NCI-H1417 treated with DMSO at 0.1 percent for 48 hours (cell line): ENCODE measurements at places on chromosomes 3 and 15.
A peak's percentile ranks its signal among the peaks of the same experiment; 100 is the strongest.

GRCh38 chr15:59696332-59696731 is 7.2 kb upstream of the BNIP2 start:
- DNase-seq = no peak

GRCh38 chr15:50066202-50066601 is 52.8 kb downstream of the ATP8B4 start:
- DNase-seq = no peak

- no peak for DNase-seq
These were observed 22.5 kb downstream of the SLC6A20 start for GRCh38 chr3:45773714-45774449.

DNA sequence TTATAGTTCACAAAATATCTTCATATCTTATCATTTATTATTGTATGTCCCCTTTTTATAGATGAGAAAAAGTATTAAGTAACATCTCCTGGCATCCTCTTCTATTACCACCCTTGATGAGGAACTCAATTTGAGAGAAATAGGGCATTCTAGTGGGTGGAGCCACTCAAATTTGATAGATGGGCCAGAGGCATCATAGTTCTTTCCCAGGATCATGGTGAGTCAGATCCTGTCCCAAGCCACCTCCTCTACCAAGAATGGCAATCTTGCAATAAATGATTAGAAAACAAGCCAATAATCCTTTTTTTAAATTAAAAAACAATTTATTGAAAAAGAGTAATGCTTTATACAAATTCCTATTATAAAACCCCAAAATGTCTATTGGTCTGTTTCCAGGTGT is 16.8 kb downstream of the CLDN1 start:
- no peak for DNase-seq

- no peak for DNase-seq
These were observed 13.4 kb upstream of the MBNL1 start for GRCh38 chr3:152255290-152255689.

DNA sequence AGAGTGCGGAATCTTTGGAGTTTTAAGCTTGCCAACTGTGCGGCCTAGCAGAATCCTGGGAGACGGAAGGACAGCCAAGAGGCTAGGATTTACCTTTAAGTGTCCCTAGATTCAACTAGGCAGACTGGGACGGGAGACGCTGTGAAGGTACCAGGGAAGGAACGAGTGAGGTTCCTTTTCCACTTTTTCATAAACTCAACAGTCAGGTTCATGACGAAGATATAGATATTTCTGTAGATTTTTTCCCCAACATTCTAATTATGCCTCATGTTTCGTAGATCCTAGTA is 564 bp upstream of the GABPB1 start:
- peak; percentile 18 for DNase-seq

GRCh38 chr15:40755812-40756208 is 756 bp upstream of the RMDN3 start:
- DNase-seq = no peak

DNA sequence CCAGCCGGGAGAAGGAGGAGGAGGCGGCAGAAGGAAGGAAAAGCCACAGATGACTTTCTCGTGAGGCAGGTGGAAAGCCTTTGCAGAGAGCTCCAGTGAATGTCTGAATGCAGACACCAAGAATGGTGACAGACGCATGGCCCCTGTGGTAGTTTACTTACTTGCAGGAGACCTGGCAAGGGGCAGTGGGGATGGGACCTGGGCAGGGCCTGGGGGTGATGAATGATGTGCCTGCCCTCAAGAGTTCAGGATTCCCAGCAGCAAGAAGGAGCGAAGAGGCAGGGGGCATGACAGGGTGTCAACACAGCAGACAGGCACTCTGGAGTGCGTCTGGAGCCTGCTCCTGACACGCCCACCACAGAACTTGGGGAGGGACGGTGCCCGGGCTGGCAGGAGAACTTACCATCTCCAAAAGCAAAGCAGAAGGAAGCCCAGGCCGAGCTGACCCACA is 260.5 kb upstream of the LYSMD4 start:
- no peak for DNase-seq

DNA sequence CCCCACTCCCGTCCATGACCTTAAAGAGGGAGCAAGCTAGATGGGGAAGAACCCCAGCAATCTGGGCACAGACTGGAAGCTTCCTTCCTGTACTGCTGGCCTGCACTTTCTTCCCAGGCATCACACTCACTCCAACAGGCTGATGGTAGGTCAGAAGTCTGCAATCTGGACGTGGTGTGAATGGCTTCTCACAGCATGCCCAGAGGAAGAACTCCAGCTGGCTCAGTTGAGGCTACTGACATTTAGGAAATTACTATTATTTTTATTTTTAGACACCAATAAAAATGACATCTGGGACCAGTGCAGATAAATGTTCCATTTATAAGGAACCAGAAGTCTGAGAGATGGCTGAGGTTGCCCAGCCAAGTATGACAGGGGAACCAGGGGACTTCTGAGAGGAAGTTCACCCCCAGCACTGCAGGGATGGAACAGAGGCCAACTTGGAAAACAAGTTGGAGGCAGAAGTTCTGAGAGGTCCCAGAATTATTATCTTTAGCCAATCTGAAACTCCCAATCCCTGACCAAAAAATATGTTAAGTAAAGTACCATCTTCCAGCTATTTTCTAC is 163.8 kb upstream of the CTNNB1 start:
- DNase-seq = no peak

GRCh38 chr3:191197761-191198306 is 1.2 kb upstream of the OSTN start:
- no peak for DNase-seq

DNA sequence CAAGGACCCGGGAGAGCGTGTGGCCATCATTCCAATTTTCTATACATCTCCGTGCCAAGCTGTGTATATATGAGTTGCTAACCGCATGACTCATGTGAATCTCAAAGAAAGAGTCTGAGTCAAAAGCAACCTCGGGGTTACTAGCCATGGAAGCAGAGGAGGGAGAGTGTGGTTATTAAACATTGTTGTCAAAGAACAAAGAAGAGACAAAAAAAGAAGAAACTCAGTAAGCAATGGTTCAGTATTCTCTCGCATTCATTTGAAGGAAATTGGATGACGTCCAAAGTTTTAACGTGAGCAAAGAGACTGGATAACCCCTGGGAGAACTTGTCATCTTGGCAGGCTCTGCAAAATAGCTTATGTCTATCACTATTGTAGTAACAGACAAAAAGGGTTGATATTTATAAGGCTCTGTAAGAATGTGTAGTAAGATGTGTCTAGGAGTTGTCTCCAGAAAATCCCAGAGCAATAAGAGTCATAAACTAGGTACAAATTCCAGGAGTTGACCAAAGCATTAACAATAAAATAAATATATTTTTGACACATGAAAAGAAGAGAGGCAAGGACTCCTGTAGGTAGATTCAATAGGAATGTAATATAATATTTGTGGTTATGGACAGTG is 52.8 kb upstream of the GRM7 start:
- no peak for DNase-seq

DNA sequence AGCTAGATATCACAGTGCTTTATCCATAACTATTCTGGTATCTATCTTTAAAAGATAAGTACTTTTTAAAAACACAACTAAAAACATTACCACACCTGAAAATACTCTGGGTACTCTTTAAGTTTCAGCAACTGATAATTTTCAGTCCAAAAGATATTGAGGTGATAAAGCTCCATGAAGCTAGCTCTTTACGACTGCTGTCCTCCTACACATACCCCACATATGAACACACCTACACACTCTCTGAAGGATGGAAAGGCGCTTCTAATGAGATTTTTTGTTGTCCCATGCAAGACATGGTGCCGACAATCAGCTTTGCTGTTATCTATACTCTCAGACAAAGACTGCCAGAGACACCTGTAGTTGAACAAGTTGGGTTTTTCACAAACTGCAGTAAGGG is 19.1 kb upstream of the TM4SF4 start:
- DNase-seq = no peak

DNA sequence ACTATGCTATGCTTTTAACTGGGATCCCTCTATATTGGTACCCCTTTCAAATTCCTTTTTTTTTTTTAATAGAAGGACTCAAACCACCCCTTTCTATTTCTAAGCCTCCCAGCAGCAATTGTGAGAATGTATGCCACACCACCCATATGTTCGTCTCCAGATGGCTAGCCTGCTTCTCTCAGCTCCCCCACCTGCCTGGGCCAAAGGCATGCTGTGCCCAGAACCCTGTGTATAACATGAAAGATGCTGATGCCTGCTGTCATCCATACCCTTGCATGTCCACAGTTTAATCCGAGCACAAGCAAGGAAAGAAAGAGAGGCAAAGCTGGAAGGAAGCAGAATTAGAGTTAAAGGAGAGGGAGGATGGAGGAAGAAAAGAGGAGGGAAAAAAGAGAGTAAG is 159.5 kb upstream of the CNTN6 start:
- DNase-seq = no peak

- DNase-seq = no peak
These were observed 43.0 kb downstream of the CTXND1 start for GRCh38 chr15:80208758-80209734.

GRCh38 chr3:157669416-157669815 is 166.2 kb upstream of the VEPH1 start:
- peak; percentile 38 for DNase-seq

DNA sequence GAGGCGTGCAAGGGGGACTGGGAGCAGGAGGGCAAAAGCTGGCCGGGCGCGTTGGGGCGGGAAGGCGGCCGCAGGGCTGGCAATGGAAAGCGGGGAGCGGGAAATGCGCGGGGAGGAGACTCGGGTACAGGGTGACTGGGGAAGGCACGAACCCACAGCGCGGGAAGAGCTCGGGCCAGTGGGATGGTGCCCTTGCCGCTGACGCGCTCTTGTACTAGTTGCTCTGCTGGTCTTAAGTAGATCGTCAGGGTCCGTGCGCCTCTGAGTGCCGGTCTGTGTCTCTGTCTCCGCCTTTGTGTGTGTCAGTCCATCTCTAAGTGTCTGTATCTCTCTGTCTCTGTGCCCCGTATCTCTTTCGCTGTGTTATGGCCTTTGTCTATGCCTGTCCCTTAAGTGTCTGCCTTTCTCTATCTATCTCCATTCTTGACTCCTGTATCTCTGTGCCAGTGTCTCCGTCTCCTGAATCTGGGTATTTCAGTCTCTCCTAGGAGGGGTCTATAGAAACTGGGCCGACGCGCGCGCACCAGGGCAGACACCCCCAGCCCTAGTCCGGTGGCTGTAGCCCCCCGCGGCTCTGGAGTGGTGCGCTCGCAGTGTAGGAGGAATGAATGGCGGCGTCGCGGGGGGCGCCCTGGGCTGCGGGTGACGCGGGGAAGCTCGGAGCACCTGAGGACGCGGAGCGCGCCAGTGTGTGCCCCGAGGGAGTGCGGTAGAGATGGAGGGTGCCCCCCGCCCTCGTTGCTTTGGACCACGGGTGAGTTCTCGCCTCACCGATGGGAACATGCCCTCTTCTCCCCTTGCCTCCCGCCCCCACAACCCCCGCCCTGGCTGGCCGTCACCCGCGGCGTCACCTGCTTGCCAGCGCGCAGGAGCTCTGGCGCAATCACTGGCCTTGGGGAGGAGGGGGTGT is 756 bp upstream of the CAMK2N2 start:
- DNase-seq = no peak

- DNase-seq = no peak
These were observed 17.4 kb upstream of the NPTN start for GRCh38 chr15:73650416-73651126.

DNA sequence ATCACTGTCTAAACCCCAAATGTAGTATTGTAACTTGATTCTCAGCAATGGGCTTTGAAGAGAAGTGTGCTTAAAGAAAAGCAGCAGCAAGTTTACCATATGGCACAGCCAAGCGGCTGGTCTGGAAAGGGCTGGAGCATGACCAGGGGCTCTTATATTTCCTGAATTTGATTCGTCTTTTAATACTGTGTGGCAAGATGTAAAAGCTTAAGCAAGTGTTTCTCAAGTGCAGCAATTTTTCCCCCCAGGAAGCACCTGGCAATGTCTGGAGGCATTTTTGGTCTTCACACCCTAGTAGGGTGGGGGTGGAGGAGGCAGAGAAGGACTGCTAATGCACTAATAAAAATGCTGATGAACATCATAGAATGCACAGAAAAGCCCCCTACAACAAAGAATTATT is 397.9 kb downstream of the NTRK3 start:
- no peak for DNase-seq

DNA sequence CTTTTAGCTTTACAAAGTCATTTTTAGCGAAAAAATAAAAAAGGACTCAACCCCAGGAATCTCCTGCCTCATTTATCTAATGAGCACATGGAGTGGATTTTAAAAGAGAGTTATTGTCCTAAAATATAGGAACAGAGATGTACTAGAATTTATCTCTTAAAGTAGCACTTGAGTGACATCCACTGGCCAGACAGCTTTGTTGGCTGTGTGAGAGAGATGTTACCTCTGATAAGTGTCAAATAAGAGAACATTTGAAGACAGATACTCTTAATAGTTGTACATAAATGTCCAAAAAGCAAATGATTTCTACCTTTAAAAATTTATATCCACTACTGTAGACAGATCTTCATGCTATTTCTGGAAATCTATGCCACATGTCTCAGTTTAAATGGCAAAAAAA is 12.3 kb upstream of the MFSD1 start:
- no peak for DNase-seq

- no peak for DNase-seq
These were observed 99.9 kb downstream of the TLE3 start for GRCh38 chr15:69997813-69998212.

GRCh38 chr3:14306142-14306541 is 96.3 kb upstream of the SLC6A6 start:
- DNase-seq = no peak

GRCh38 chr3:105959851-105960250 is 91.0 kb upstream of the CBLB start:
- no peak for DNase-seq

- no peak for DNase-seq
These were observed 45.1 kb upstream of the EPHB1 start for GRCh38 chr3:134749802-134750553.

DNA sequence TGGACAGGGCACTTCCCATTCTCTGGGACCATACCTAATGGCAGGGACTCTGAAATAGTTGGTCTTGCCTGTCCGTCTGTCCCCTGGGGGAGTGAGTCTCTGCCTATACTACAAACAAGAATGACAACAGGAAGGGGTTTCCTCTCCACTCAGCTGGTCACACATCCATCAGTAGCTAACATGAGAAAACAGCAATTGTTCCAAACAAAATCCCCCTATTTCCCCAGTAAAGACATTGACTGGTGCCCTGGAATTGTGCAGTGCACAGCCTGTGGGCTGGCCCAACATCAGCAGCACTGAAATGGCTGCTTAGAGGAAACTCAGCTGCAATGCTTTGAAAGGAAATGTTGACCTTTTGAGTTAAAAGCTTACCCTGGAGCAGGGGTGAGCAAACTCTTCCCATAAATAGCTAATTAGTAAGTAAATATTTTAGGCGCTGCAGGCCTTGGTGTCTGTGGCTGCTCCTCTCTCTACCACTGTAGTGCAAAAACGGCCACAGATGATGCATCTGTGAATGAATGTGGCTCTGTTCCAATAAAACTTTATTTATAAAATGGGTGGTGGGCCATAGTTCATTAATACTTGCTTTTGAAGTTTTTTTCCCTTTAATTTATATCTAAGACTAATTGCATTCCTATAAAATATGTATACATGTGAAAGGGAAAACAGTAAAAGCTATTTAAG is 174.3 kb downstream of the KLF13 start:
- peak; percentile 25 for DNase-seq

- DNase-seq = no peak
These were observed 26.8 kb upstream of the TRH start for GRCh38 chr3:129947538-129948240.
